Effector CD4-positive, alpha-beta T cell (primary cell): ENCODE measurements at places on chromosomes 12 and 14.

DNA sequence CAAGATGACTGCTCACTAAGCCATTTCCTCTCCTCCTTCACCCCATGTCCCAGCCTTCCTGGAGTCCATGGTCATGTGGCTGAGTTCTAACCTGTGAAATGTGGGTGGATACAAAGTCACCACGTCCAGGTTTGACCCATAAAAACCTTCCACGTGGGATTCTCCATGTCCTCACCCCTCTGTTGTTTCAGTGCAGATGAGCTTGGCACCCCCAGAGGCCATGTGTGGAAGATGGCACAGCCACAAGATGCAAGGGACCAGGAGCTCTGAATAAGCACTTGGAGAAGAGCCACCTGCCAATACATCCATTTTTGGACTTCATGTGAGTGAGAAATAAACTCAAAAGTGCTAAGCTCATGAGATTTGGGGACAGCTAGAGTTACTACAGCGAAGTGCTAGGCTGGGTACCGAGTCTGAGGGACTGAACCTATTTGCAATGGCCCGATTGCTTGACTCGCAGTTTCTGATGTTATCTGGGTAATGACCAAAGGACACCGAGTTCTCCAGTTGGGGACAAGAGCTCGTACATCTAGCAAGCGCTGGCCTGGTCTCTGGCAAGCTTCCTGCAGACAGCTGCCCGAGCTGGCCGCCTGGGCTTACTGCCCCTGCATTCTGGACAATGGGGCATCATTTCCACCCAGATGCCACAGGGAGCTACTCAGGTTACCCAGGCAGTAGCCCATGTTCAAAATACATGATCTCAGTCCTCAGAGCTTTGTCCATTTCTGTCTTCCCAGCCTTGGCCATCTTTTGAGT, 7.7 kb upstream of the SLC24A4 start:
- DNase-seq = no peak

- DNase-seq = no peak
Observed at GRCh38 chr12:111964935-111965334, 48.0 kb downstream of the TMEM116 start.

GRCh38 chr12:10189653-10190052, 10.8 kb downstream of the TMEM52B start:
- no peak for DNase-seq

DNA sequence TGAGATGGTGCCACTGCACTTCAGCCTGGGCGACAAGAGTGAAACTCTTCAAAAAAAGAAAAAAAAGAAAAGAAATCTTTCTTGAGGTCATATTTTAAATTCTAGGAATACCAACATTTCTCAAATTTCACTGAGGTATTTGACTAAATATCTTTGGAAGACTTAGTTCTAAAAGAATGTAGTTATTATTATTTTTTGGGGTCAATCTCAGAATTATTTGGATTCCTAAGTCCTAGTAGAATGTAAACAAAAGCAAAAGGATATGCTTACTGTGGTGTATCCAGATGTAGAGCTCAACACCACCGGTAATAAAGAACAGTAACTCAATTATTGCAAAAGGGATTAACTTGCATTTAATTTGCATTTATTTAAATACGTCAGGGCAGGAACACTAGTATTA, 25.0 kb downstream of the PRICKLE1 start:
- DNase-seq = no peak

- DNase-seq = no peak
Observed at GRCh38 chr14:57244106-57244505, 24.6 kb downstream of the EXOC5 start.

DNA sequence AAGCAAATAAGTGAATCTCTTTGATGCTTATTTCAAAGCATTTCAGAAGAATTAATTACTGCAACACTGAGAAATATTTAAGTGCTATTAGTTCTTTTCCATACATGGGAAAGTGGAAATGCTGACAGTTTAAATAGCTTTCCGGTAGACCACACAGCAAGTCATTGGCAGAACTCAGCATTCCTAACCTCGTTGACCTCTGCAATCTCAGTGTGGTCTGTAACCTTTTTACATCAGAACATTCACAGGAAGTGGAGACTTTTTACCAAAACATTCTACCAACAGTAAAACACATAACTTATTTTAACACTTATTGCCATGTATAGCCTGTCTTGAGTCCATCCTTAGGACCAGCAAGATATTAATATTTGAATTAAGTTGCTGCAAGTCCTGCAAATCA, 249.5 kb upstream of the DCN start:
- no peak for DNase-seq

- DNase-seq = no peak
Observed at GRCh38 chr14:71482671-71483070, 449.6 kb upstream of the RGS6 start.

- no peak for DNase-seq
Observed at GRCh38 chr12:105580821-105581352, 250.4 kb downstream of the C12orf75 start.

GRCh38 chr14:75689012-75689411, 28.0 kb downstream of the TTLL5 start:
- DNase-seq = no peak

DNA sequence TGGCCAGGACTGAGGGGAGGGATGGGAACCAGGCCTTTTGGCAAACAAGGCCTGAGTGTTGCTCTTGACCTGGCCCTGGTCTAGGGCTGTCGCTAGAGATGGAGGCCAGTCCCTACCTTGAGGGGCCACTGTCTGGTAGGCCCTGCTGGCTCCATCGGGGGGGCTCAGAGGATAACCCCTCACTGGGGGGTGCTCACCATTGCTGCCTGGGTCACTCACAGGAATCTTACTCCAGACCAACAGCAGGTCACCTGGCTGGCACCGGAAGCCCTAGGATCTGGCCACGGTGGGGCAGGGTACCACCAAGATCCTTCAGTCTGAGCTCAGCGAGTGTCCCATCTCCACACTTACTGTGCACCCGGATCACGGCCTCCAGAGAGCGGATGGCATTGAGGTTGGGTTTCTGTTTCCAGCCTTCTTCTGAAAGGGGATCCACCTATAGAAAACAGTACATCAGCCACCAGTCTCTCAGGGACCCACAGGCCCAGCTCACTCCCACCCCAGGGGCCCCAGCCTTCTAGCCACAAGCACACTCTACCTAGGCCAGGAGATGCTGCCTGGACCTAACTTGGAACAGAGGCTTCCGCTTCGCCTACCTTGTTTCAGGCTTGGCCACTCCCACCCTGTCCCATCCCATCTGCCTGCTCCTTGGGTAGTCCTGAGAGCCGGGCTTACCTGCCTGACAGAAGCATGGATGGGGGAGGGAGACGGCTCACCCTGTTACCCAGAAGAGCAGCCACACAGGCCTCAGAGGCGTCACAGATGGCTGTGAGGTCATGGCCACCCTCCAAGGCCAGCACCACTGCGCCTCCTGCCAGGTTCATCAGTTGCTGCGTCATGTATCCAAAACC, 12.2 kb downstream of the SLC48A1 start:
- DNase-seq = no peak
